Urinary bladder (tissue), 4 donors: ENCODE measurements at places on chromosomes 2 and 18. TPM values are rescaled to one million over a fixed set of nuclear protein-coding genes. Genes with fewer than 3 reads are reported as not detected.

ZC3H6 gene
- total RNA-seq, result 18.4 TPM

ARMC9 gene
- 25.9 TPM for total RNA-seq

FEV gene
- not detected for total RNA-seq

RBM44 gene
- 2.4 TPM for total RNA-seq

CD8B2 gene
- 0.37 TPM for total RNA-seq

SKOR2 gene
- total RNA-seq, result not detected

SCTR gene
- not detected for total RNA-seq

PRKAG3 gene
- 1.2 TPM for total RNA-seq

DNA sequence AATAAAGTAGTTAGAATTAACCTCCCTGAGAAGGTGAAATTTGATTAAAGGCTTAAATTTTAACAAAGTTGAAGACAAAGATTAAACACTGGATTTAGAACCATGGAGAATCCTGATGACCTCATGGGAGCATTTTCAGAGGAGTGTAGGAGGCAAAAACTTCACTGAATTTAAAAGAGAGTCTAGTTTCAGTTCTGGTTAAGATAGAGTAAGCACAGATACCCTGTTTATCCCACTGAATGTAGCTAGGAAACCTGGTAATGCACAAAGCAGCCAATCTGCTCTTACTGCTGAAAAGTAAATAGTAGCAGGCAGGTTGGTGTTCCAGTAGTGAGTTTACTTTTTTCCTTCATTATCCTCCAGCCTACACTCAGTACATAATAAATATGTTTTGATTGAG is 654.9 kb upstream of the SYT4 start:
- DNase-seq, result no peak

- no peak for DNase-seq
Observed at GRCh38 chr2:19568809-19569208, 210.4 kb upstream of the OSR1 start.

- DNase-seq, result no peak
Observed at GRCh38 chr18:28834889-28835288, 658.0 kb upstream of the CDH2 start.

- DNase-seq, result no peak
Observed at GRCh38 chr2:112075490-112076260, 20.6 kb downstream of the TMEM87B start.

GRCh38 chr2:35822716-35823115 is 532.9 kb upstream of the CRIM1 start:
- DNase-seq, result no peak

GRCh38 chr18:71045331-71046065 is 756.7 kb downstream of the SOCS6 start:
- DNase-seq, result no peak

DNA sequence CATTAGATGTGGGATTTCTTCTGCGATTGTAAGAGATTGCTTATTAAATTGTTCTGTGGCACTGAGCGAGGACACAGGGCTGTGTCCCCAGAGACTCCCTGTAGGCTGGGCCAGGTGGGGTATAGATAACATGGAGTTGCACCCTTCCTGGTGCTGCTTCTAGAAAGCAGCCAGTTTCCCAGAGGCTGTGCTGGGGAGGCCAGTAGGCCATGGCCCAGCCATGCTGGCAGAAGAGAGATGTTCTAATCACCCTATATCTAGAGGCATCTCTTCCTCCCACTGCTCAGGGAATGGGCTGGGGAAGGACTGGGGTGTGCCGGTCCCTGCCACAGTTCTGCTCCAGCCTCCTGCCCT is 66.9 kb downstream of the HS1BP3 start:
- no peak for DNase-seq

GRCh38 chr2:86673986-86674670 is 46.0 kb upstream of the RMND5A start:
- DNase-seq, result no peak

- DNase-seq, result no peak
Observed at GRCh38 chr2:45554742-45555140, 56.3 kb downstream of the SRBD1 start.

GRCh38 chr2:158889135-158889853 is 79.1 kb upstream of the TANC1 start:
- no peak for DNase-seq
